ENCODE measurements at places on chromosomes 3 and 15. TPM values are rescaled to one million over a fixed set of nuclear protein-coding genes. Genes with fewer than 3 reads are reported as not detected.

FHIT gene
- 8.1 TPM for total RNA-seq

HDGFL3 gene
- 15.5 TPM for total RNA-seq

TGM5 gene
- not detected for total RNA-seq

MUC13 gene
- 0.33 TPM for total RNA-seq

TMC3 gene
- not detected for total RNA-seq

ARNT2 gene
- total RNA-seq = not detected

MYL3 gene
- total RNA-seq = not detected

CLRN1 gene
- total RNA-seq = not detected

SCG5 gene
- not detected for total RNA-seq

SLC7A14 gene
- not detected for total RNA-seq

CYP1A2 gene
- not detected for total RNA-seq

LIPC gene
- 0.86 TPM for total RNA-seq

HIGD2B gene
- not detected for total RNA-seq

MESP1 gene
- total RNA-seq = 0.19 TPM

OR5K1 gene
- not detected for total RNA-seq

SCN5A gene
- 0.03 TPM for total RNA-seq

LRRIQ4 gene
- total RNA-seq = not detected

HTR3E gene
- not detected for total RNA-seq

PTX3 gene
- not detected for total RNA-seq

PLA2G4F gene
- not detected for total RNA-seq

GHSR gene
- total RNA-seq = not detected

All from CD8-positive, alpha-beta T cell (primary cell).